Activated CD8-positive, alpha-beta memory T cell treated with anti-CD3 and anti-CD28 coated beads for 4 hours (primary cell): ENCODE measurements at places on chromosomes 3 and 15.

DNA sequence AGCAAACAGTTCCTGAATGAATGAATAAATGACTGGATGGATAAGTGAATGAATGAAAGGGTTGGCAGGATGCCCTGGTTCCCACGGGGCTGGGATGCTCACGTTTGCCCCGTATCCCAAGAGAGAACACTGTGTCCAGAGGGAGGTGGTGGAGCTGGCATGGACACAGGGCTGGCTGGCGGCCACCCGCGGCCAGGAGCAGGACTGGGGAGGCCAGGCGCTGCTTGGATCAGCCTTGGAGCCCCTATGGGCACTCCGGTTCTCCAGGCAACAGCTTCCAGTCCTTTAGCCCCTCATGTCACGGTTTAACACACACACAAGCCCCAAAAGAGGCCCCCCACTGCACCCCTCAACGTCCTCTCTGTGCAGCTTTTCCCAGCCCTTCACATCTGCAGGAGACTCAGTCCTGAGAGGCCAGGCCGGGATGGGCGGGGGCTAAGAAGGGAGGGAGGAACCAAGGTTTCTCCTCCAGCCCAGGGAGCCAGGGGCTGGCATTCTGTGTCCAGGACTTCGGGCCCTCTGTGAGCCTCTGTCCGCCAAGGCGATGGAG, 86.0 kb upstream of the ALDH1L1 start:
- no peak for DNase-seq

- no peak for DNase-seq
These were observed at the start of gene USP13 for GRCh38 chr3:179652447-179653095. Gene USP13 (plus strand): TSS chr3:179653040. CDS start chr3:179653226, 186 bp downstream.

GRCh38 chr3:134009345-134010000, 20.3 kb downstream of the SLCO2A1 start:
- no peak for DNase-seq

DNA sequence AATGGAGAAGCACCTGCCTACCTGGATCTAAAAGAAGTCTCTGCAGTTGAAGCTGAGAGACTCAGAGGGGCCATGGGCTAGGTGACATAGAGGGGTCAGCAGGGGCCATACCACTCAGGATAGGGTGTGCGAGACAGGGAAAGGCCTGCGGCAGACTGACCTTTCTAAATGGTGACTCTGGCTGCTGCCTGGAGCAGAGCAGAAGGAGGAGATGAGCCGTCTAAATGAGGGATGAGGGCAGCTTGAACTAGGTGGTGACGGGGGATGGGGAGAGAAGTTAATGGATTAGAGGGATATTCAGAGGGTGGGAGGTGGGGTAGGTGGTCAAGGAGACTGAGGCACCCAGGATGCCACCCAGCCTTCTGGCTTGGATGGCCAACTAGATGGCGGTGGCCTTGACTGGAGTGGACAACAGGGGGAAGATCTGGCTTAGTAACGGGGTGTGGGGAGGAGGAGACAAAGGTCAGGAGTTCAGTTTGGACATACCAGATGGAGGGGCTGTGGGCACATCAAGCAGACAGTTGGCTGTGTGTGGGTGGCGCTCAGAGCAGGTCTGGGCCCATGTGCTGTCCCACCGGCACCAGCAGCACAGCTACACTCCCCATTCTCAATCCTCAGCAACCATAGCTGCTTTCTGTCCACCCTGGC, 3.2 kb upstream of the ITIH1 start:
- no peak for DNase-seq

DNA sequence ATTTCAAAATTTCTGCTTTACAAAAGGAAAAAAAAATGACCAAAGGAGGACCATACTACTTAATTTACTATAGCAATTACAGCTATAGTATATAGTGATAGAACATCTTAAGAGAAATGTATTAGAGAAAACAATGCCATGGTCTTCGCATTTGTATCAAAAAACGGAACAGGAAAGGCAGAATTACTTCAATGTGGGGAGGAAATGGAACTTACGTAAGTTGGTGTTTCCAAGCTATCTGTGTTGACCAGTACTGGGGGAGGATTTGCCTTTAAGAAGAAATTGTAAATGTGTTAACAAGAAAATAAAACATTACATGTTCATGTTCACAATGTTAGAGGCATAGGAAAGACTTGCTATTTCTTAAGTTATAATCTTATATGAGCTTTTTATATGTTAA, 119.9 kb upstream of the MELTF start:
- no peak for DNase-seq

- DNase-seq = no peak
These were observed 123.2 kb downstream of the ARNT2 start for GRCh38 chr15:80527406-80527805.

GRCh38 chr3:158101335-158102241, 4.6 kb downstream of the SHOX2 start:
- no peak for DNase-seq

- no peak for DNase-seq
These were observed 66.4 kb upstream of the MYO5C start for GRCh38 chr15:52361975-52362494.

DNA sequence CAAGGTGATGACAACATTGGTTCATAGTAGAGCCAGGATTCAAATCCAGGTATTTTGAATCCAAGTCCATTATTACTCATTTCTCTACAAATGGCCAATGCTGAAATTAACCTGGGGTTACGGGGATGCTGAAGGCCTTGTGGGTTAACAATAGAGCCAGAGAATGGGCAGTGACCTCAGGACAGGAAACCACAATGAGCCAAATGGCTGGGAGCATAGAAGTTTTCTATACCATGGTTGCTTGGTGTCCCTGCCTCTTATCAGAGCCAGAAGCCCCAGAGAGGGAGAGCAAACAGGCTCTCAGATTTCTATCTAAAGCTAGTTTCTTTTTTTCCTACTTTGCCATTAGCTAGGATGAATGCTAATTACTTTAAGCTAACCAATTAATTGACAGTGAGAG, 82.3 kb downstream of the TNIK start:
- no peak for DNase-seq

DNA sequence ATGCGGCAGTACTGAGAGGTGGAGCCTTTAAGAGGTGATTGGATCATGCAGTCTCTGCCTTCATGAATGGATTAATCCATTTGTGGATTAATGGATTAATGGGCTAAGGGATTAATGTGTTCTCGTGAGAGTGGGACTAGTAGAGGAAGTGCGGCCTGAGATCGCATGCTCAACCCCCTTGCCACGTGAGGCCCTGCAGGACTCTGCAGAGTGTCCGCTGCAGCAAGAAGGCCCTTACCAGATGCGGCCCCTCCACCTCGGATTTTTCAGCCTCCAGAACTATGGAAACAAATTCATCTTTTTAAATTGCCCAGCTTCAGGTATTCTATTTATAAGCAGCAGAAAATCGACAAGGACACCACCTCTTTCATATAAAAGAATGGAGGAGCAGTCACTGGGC, 148.8 kb downstream of the TPRA1 start:
- no peak for DNase-seq

- DNase-seq = no peak
These were observed 80.2 kb downstream of the ADAMTS17 start for GRCh38 chr15:100261302-100262240.

DNA sequence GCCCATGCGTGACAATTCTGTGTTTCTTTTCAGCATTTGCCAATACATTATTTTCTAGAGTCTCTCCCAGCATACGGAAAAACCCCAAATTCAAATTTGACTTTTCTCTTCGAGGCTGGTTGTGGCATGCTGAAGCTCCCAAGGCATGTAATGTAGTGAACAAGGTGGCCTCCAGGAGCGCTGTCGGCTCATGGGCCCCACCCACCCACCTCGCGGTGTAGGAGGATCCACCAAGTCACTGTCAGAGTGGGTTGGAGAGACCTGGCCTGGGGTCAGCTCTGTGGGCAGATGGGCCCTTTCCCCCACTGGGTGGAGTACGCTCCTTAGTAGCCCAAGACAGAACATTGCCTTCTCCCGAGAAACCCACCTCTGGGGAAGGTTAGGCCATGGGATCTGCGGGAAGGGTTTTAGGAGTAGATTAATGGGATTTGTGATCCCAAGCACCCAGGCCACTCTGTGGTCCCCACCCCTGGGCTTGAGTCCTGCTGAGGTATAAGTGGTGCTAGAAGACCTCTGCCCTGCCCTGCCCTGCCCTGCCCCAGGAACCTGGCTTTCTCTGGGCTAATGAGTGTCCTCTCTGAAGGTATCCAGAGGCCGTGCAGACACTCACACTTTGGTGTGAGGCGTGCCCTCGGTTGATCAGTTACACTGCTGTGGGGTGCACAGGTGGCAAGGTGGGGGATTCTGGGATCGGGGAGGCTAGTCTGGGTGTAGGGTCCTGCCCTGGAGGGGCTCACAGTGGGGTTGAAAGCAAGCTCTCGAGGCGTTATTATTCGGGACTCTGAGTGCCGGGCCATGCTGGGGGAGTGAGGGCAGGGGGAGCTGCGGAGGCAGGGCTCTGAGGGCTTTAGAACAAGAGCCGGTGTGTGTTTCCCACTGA, 97.9 kb downstream of the APBA2 start:
- no peak for DNase-seq

- no peak for DNase-seq
These were observed 125.9 kb upstream of the PLXND1 start for GRCh38 chr3:129732200-129732876.
